ENCODE measurements at places on chromosomes 1 and 21. TPM values are rescaled to one million over a fixed set of nuclear protein-coding genes. Genes with fewer than 3 reads are reported as not detected.

TMEM200B gene
- 44.1 TPM for total RNA-seq

- no peak for DNase-seq
Measured at GRCh38 chr1:19427087-19427781, 58.1 kb downstream of the CAPZB start.

GRCh38 chr1:206079135-206079534 is 26.2 kb downstream of the RHEX start:
- no peak for DNase-seq

DNA sequence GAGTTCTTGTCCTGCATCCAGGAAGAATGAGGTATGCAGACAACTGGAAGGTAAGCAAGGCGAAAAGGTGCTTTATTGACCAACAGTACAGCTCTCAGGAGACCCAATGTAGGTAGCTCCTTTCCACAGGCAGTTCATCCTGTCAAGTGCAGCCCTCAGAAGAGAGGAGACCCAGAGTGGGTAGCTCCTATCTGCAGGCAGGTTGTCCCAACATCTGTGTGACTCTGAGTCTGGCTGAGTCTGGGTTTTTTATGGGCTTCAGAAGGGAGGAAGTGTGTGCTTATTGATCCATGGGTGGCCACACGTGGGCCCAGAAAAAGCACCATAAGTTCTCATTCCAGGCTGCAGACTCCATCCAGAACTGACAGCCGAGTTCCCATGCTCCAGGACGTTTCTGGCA is 34.0 kb downstream of the ZNF691 start:
- no peak for DNase-seq

- DNase-seq, result no peak
Measured at GRCh38 chr1:197307136-197307535, 39.1 kb downstream of the CRB1 start.

OR2AK2 gene
- not detected for total RNA-seq

RGS16 gene
- not detected for total RNA-seq

GRCh38 chr1:160704250-160704649 is 7.4 kb downstream of the CD48 start:
- no peak for DNase-seq

GRCh38 chr1:117683571-117684285 is 77.9 kb downstream of the TENT5C start:
- no peak for DNase-seq

CDC42SE1 gene
- 80.8 TPM for total RNA-seq

DNA sequence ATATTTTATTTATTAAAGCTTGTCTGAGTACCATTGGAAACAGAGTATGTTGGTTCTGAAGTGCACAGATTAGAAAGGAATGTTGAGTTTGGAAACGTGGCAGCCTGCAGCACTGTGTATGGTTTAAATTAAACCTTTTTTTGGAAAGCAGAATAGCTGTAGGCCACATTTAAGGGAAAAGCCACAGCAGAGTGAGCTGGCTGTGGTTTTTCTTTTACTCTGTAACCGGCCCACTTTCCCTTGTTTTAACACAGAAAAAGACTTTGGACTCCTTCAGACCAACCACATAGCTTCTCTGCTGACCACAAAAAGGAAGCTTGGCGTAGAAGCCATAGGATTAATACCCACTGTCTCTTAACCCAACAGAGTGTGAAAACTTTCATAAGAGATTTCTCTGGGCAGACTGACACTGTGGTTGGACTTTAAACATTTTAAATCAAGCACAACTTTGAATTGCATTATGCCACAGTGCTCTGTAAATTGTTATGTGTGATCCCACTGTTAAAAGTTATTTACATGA is 75.2 kb downstream of the NFIA start:
- DNase-seq, result no peak

BRDT gene
- not detected for total RNA-seq

CAMK1G gene
- total RNA-seq, result 0.43 TPM

LINGO4 gene
- not detected for total RNA-seq

DNA sequence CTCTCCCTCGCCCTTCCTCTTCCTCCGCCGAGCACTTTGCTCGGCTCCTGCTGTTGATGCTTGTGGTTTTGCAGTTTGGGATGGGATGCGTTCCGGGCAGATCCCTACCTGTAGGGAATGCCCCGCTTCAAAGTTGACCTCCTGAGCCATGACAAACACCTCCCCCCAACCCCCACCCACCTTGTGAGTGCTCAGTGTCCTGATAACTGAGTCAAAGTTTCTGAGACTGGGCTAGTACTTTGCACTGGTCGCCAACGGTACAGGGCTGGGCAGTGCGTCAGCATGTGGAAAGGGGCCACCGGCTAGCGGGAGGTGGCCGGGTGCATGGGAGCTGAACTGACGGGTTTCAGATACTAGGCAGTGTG is 771 bp downstream of the RABGAP1L start:
- peak; percentile 24 for DNase-seq

GRCh38 chr21:43295066-43295958 is 126.5 kb downstream of the CRYAA start:
- no peak for DNase-seq

DNA sequence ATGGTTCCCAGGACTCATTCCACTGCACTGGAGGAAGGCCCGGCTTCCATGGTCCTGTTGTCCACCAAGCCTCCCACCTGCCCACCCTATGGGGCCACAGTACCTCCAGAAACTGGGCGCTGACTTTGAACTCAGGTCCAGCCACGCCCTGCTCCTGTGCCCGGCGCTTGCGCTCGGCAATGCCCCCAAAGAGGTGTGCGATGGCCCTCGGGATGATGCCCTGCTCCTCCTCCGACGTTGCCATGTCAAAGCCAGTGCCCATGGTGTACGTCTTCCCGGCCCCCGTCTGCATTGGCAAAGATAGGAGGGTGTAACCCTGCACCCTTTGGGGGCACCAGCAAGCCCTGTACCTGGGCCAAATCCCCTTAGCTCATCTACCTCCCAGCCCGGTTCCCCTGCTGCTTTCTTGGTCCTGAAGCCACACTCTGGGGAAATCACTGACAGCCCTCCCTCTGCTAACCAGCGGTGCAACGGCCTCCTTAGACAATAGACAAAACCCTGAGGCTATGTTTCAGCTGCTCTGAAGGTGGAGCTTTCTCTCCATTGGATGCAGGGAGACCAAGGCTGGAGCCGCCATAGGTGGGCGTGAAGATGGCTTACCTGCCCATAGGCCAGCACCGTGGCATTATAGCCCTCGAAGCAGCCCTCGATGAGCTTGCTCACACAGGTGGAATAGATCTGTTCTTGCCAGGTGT is 14.7 kb downstream of the KIF21B start:
- no peak for DNase-seq

LCE1C gene
- total RNA-seq, result not detected

KRTAP13-3 gene
- total RNA-seq, result not detected

WNT4 gene
- 1.3 TPM for total RNA-seq

GRCh38 chr1:86498281-86498680 is 29.6 kb downstream of the CLCA1 start:
- no peak for DNase-seq

SPATA46 gene
- total RNA-seq, result not detected

PAPPA2 gene
- total RNA-seq, result not detected

DNA sequence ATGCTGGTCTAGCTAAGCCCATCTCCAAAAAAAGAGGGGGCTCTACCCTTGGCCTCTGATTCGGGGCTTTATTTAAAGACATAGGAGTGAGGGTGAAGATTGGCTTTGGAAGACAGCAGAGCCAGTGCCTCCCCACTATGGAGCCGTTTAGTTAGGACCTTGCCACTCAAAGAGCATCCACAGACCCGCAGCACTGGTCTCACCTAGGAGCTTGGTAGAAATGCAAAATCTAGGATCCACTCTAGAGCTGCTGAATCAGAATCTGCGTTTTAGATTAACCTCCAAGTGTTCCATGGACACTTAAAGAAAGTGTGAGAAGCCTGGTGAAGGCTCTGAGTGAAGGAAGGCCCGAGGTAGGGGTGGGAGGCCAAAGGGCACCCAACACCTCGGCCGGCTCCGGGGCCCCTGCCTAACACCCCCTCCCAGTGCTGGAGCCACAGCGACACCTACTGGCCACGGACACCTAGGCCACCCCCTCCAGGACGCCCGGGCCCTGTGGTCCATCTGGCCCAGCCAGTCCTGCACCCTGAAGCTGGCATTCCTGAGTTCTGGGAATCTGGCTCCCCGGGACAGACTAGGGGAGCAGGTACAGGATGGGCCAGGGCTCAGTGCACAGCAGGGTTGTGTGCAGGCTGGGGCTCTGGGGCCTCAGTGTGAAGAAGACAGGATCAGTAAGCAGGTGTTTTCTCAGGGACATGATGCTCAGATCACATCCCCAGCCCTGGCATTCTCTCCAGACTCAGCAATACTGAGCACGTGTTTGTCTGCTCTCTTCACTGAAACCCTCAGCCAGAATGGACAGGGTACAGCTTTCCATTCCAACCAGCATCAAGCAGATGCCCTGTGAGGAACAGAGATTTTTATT is 79.2 kb downstream of the TMEM53 start:
- peak; percentile 66 for DNase-seq

GRCh38 chr1:79105500-79105899 is 99.0 kb upstream of the ADGRL4 start:
- no peak for DNase-seq
